Effector memory CD8-positive, alpha-beta T cell (primary cell): ENCODE measurements at places on chromosomes 12 and 14.
A peak's percentile ranks its signal among the peaks of the same experiment; 100 is the strongest.

- DNase-seq: peak; percentile 91
These were observed 14.7 kb upstream of the ZNF385A start for GRCh38 chr12:54398995-54399793.

- DNase-seq: no peak
These were observed 34.8 kb upstream of the CLEC14A start for GRCh38 chr14:38290601-38291188.

- no peak for DNase-seq
These were observed 12.5 kb upstream of the SAMD4A start for GRCh38 chr14:54554401-54554800.

DNA sequence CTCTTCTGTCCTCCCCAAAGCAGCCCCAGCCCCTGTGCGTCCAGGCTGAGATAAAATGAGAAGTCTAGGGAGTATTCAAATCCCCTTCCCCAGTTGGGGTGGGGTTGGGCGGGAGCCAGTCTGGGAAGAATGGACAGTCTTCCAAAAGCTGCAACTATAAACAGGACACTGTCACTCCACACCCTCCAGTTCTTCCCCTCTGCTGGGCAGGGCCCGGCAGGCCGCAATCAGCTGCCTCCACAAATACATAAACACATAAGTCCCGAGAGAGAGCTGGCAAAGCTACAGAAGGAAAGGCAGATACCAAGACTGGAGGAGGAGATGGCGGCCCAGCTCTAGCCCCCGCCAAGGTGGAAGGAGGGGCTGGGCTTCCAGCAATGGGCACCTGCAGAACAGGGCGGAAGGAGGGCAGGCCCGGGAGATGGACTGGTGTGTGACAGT lies 12.7 kb downstream of the LTBP2 start:
- no peak for DNase-seq

- no peak for DNase-seq
These were observed 36.8 kb downstream of the NIN start for GRCh38 chr14:50794068-50794645.

GRCh38 chr12:110934093-110934852 lies 13.9 kb upstream of the MYL2 start:
- no peak for DNase-seq

DNA sequence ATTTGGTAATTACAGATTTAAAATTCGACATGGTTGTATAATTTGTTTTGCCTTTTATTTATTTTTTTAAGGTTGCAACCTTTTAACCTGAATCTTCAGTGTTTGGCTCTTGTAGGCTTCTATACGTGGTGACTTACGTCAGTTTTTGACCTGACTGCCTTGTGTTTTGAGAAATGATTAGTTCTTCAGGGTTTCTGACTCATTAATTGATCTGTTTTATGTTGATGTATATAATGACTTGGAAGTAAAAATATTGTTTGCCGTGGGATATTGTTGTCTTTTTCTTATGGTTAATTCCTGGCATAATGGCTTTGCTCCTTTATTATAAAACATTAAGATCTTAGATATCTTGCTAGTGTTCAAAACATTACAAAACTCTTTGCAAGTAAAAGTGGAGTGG lies 2.5 kb downstream of the RASSF8 start:
- no peak for DNase-seq

DNA sequence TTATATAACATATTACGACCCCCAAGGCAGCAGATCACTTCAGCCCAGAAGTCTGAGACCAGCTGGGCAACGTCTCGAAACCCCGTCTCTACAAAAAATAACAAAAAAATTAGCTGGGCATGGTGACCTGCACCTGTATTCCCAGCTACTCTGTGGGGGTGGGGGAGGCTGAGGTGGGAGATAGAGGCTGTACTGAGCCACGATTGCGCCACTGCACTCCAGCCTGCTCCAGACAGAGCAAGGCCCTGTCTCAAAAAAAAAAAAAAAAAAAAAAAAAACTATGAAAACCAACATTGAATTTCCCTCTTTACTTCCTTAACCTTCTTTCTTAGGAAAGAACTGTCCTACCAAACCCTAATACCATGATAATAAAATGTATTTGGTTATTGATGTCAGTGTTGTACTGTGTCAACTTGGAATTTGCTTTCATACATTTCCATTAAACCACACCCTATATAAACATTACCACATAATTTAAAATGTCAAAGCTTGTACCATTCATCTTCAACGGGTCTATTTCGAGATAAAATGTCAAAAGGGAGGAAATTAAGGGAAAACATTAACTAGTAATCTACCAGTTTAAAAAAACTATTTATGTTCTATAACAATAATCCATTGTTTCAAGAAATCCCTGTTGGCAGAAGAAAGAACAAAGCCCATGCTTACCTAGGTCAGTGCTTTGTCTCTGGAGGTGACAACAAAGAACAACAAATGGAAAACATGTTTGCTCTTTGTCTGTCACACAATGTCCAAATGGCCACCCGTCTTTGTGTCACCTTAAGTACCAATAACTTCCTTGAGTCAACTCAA lies 17.4 kb downstream of the GALNT4 start:
- DNase-seq: no peak

DNA sequence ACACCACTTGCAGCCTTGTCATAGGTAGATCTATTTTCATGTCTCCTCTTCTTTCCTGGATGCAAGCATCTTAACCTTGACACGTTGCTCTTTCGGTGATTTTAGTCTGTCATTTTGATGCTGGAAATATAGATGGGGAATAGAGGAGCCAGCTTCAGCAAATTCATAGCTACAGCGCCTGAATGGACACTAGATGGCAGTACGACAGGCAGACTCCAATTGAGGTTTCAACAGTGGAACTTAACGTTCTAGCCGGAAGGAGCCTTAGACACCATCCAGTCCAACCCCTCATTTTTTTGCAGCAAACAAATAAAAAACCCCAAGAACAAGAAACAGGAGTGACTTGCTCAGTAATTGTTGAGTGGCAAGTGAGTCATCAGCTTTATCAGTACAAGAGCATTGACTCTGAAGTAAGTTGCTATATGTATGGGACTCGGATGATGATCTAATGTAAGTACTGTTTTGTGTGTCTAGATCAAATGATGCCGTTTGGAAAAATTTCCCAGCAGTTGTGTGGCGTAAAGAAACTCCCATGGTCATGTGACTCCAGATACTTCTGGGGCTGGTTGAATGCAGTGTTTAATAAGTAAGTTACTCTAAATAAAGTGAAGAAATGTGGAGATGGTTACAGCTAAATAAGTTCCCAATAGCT lies 9.0 kb downstream of the DMAC2L start:
- peak; percentile 63 for DNase-seq

GRCh38 chr12:92674500-92674899 lies 28.3 kb upstream of the PLEKHG7 start:
- DNase-seq: no peak

DNA sequence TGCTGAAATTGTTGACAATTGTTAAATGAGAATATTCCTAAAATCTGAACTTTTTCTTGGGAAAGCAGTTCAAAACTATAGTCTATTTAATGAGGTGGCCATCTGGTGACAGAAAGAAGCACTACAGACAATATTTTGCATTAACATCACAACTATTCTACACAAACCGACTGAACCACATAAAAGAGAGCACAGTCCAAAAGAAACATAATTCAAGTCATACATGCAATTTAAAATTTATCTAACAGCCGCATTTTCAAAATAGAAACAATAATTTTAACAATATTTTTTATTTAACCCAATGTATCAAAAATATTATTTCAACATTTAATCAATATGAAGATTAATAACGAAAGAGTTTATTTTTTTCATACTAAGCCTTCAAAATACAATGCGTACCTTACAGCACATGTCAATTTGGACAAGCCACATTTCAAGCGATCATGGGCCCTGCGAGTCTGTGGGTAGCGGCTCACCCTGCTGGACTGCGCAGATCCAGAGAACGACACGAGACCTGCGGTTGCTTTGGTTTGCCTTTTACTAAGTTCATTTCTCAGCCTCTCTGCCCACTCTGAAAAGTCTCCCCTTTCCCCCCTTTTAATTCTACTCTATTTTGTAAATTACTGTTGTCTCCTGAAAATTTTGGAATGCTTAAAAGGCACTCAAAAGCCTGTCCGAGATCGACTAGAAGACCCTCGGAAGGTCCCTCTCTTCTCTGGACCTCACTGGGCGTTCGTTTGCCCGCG lies 947 bp upstream of the LRRC9 start:
- DNase-seq: no peak

GRCh38 chr12:66638666-66639065 lies 40.2 kb downstream of the GRIP1 start:
- no peak for DNase-seq

GRCh38 chr12:121237415-121237814 lies 27.5 kb downstream of the P2RX4 start:
- DNase-seq: no peak

DNA sequence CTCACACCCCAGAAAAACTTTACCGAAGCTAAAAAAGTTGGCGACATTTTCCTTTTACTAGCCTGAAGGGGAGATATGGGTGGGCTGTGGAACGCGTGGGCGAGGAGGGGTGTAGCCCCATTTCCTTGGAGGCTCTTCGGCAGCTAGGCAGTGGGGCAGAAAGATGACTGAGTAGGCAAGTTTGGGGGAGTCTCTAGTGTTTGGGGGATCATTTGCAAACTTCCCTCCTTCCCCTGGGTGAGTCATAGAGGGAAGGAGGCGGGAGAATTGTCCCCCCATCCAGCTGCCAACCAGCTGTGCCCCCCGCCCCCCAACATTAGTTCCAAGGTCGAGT lies 2.3 kb downstream of the GLI1 start:
- DNase-seq: no peak

DNA sequence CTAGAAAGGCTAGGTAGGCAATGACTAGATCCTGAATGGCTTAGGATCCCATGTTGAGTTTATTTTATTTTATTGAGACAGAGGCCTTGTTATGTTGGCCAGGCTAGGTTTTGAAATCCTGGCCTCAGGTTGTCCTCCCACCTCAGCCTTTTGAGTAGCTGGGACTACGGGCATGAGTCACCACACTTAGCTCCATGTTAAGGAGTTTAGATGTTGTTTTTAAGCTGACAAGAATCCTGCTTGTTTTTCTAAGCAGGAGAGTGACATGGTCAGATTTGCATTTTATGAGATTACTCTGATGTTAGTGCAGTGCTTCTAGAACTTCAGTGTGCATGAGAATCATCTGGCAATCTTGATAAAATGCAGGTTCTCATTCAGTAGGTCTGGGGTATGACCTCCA lies 14.5 kb downstream of the CCDC198 start:
- no peak for DNase-seq

DNA sequence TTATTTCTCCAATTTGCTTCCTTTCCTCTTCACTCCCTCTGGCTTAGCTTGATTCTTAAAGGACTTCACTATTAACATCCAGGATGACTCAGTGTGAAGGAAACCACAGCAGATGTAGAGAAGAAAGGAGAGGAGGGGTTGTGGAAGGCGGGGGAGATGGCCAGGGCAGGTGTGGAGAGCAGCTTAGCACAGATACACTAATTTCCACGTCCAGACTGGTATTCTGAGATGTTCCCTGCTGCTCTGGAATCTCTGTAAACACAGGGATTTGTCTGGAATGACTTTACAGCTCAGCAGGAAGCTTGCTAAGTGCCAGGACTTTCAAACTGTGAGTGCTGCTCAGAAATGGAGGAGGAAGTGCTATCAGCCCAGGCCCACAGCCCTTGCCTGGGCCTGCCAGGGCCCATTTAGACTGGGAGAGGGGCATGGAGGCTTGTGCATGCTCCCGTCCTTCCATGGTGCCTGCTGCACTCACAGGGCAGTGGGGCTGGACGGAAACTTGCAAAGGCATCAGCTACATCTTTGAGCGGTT lies 202.5 kb upstream of the DDHD1 start:
- DNase-seq: no peak

DNA sequence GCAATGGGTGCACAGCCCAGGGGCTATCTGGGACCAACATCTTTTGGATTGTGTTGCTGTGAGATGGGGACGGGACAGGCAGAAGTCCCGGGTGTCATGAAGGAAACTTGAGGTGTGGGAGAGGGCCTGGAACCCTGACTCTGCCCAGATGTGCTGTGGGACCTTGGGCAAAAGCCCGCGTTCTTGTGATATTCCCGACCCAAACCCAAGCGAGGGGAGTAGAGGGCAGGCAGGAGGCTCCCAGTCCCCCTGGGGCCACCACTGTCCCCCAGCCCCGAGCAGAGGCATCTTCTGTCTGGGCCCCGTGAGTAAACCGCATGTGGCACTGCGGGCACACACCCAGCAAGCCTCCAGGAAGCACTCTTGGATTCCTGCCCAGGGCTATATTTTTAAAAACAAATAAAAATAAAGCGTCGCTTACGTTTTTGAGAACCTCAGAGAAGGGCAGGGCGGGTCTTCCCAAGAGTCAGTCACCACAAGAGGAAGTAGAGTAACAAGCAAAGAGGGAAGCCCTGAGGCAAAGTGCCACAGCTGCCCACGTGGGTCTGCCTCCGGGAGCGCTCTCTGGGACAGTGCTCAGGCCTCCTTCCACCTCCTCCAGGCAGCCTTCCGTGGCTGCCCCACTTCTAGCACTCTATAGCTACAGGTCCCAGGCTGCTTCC lies 39.5 kb downstream of the BEGAIN start:
- DNase-seq: peak; percentile 50

DNA sequence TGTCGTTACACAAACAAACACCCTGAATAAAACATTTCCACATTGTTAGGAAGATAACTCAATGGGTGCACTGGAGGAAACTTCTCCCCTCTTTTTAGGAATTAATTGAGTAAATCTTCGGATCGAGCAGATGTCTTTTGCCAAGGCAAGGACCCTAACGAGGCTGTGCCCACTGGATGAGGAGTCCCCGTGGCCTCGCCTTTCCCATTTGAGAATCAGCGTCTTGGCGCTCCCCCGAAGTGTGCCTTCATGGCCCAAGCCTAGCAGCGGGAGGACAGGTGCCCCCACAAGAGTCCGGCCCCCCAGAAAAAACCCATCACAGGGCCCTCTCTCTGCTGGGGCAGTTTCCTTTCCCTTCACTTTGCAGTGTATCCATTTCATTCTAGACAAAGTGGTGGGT lies 246.6 kb downstream of the BCL11B start:
- no peak for DNase-seq

GRCh38 chr14:61498811-61499210 lies 177.4 kb downstream of the PRKCH start:
- DNase-seq: no peak

GRCh38 chr14:67269298-67270060 lies 28.2 kb downstream of the PALS1 start:
- DNase-seq: no peak

DNA sequence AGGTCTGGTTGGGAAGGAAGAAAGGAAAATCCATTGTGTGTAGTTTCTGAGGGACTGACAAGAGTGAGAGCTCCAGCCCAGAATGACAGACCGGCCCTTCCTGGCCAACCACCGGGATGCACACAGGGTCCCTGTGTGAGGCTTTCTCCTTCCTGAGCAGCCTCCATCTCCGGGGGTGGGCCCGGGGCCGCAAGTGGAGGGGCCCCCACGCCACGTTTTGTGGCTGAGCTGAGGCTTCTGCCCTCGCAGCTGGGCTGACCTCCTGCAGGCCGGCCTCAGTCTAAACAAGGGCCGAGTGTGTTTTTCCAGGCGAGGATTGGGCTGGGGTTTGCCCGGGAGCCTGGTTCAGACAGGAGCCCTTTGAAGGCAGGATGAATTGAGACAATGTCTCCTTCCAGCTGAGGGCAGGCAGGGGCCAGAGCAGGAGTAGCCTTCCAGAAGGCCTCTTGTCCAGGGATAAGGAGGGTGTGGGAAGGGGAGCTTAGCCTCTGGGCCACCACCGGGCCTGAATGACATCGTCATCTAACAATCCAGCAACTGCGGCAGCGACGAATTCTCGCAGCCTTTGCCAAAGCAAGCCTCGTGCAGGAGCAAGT lies 96.5 kb upstream of the NCOR2 start:
- DNase-seq: no peak

GRCh38 chr14:90062127-90062794 lies 467 bp downstream of the KCNK13 start:
- DNase-seq: no peak
